ENCODE measurements at places on chromosomes 3 and 15. TPM values are rescaled to one million over a fixed set of nuclear protein-coding genes. Genes with fewer than 3 reads are reported as not detected.

Gene CKMT1A
- 5.0 TPM for polyA plus RNA-seq

Gene SUCLG2
- polyA plus RNA-seq, result 37.4 TPM

Gene MELTF
- 3.0 TPM for polyA plus RNA-seq

Gene ZNF774
- 1.9 TPM for polyA plus RNA-seq

Gene LTF
- 99.4 TPM for polyA plus RNA-seq

All from lung (tissue), 17 donors.